ENCODE measurements at places on chromosomes 7 and 10.
A peak's percentile ranks its signal among the peaks of the same experiment; 100 is the strongest.

DNA sequence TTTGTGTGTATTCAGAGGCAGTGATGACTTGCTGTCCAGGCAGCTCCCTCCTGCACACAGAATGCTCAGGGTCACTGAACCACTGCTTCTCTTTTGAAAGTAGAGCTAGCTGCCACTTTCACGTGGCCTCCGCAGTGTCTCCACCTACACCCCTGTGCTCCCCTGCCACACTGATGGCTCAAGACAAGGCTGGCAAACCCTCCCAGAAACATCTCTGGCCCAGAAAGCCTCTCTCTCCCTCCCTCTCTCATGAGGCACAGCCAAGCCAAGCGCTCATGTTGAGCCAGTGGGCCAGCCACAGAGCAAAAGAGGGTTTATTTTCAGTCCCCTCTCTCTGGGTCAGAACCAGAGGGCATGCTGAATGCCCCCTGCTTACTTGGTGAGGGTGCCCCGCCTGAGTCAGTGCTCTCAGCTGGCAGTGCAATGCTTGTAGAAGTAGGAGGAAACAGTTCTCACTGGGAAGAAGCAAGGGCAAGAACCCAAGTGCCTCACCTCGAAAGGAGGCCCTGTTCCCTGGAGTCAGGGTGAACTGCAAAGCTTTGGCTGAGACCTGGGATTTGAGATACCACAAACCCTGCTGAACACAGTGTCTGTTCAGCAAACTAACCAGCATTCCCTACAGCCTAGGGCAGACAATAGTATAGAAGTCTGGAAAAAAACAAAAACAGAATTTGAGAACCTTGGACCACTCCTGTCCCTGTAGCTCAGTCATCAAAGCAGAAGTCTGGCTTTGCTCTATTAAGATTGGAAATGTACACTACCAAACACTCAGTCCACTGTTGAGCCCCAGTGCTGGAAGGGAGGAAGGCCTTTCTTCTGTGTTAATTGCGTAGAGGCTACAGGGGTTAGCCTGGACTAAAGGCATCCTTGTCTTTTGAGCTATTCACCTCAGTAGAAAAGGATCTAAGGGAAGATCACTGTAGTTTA, 15.8 kb downstream of the SCD start:
- DNase-seq, result no peak

GRCh38 chr10:119216127-119216526, 8.8 kb downstream of the GRK5 start:
- no peak for DNase-seq

DNA sequence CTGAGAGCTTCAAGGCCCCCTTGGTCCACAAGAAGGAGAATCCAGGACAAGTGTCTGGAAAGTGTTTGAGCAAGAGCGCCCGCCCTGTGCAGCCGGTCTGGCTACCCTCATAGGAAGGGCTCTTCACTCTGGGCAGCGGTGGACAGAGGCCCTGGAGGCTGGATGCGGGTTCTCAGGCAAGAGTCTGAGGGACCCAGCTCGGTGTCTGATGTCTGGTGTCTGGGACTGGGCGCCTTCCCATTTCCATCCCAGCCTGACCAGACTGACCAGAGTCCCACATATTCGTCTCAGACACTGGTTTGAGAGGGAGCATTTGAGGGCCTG, 59.8 kb downstream of the HK1 start:
- no peak for DNase-seq

DNA sequence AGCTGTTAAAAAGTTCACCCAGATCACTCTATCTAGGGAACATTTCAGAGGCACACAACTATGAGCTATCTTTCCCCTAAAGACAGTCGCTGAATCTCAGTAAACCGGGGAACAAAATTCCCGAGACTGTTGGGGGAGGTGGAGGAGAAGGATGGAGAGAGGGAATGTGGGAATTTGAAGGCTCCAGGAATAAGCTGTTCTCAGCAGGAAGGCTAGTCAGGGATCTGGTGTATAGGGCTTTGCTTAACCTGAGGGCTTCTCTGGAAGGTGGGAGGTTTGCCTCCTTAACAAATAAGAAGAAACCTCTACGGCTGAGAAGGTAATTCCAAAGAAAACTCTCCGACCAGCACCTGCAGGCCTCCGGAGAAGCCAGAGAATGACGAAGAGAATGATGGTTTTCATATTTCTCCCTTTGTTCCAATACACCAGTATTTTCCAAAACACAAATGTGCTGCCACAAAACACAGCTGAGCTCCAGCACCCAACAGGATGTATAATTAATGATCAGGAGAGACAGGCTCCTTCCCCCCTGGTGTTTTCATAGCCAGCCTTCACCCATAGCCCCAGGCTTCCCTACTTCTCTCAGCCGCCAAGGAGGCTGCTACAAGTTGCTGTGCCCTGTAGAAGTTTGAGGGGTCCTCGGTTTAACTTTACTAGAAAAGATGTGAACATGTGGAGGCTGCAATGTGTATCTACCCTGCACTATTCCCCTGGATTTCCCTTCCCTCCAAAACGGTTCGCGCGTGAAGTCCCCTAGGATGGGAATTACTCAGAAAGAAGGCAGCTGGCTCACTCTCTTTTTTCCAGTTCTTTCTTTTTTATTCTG, 2.0 kb downstream of the KCNMA1 start:
- DNase-seq, result peak; percentile 69

- peak; percentile 89 for DNase-seq
Observed at GRCh38 chr10:11913079-11913641, 90.0 kb downstream of the PROSER2 start.

- no peak for DNase-seq
Observed at GRCh38 chr10:47243791-47244190, 56.2 kb upstream of the GDF10 start.

DNA sequence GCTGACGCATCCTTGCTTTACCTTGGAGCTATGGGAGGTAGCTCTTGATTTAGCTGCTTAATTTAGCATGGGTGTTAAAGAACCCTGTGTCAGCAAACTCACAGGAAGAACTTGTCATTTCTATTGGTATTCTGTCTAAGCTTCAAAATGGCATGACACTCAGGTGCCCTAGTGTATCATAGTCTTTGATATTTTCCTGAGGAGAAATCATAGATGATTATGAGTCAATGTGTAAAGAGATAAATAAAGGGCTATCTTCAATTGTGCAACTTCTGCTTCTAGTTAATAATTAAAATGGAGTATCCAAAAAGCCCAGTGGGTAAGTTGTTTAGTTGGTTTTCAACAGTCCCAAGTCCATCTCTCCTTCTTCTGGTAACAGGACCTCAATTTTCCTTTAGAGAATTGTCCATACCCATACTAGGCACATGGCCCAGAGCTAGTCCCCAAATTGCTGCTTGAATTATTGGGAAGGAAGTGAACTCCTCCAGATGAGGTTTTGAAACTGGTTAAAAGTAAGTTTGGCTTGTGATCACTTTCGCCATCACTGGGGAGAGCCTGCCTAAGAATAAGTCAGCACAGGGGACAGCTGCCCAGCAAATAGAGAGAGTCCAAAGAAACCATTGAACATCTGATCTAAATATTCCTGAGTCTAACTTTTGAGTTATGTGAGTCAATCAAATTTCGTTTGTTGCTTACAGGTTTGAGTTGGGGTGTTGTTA, 169.0 kb upstream of the PHYHIPL start:
- no peak for DNase-seq

DNA sequence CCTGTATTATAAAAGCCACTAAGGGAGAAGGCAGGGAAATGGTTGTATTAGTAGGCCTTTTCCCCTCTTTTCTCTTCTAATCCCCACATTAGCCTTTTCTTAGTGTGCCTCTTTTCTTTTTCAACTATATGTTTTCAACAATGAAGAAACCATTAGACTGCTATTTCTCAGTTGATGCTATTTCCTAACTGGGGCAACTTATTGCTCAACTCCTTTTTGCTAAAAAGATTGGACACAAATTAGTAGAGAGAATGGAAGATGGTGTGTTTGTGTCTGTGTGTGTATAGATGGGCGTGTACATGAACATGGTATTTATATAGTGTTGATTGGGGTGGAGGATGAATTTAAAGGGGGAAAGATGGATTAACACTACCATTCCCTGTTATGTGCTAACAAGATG, 28.4 kb downstream of the TBC1D12 start:
- no peak for DNase-seq

- DNase-seq, result no peak
Observed at GRCh38 chr7:158856883-158857668, 718 bp downstream of the DYNC2I1 start.

- no peak for DNase-seq
Observed at GRCh38 chr10:74500816-74501215, 325.6 kb upstream of the KAT6B start.

DNA sequence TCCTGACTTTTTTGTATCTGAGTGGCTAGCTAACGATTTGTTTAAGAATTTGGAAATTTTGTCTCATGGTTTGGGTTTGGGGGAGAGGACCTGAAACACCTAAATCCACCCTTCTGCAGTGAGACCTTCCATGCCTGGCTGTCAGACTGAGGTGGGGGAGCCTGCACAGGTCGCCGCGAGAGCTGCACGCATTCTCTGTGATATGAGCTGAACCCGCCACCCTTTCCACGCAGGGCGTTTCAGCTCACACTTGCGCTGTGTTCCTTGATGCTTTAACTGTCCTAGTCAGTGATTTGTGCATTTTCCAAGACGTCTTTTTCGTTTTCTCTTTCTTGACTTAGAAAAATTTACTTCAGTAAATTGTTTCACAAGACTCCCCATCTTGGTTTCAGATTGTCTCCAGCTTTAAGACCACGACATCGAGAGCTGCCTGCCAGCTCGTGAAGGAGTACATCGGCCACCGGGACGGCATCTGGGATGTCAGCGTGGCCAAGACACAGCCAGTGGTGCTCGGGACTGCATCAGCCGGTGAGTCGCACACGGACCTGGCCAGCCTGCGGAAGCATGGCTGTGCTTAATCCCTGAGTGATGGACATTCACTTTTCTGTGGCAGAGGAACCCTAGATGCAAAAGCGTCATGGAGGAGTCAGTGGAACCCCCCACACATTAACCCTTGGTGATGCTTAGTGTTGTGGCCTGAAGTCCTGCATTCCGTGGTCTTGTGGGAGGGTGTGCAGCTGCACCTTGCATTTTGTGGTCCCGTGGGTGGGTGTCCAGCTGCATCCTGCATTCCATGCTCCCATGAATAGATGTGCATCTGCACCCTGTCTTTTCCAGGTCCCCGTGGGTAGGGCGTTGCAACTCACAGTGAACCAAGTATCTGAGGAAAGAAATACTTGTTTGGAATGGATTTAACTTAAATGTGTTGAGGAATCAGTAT, 28.1 kb downstream of the WDR37 start:
- DNase-seq, result no peak

DNA sequence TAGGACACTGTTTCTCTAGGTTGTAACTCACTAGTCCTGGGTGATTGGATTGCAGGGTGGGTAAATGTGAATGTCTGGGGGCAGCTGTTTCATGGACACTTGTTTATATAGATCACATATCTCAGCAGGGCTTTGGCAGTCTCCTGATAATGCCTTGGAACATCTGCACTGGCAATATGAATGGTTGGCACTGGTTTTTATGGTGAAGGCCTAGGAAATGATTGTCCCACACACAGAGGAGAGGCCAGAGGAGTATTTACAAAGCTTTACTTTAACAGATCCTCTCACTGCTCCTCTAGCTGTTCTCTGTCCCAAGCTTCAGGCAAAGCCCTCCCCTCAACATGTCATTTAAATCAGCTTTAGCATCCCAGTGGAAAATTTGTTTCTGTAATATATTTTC, 171.3 kb upstream of the STEAP4 start:
- DNase-seq, result no peak

- no peak for DNase-seq
Observed at GRCh38 chr7:69095649-69096048, 502.6 kb upstream of the AUTS2 start.

DNA sequence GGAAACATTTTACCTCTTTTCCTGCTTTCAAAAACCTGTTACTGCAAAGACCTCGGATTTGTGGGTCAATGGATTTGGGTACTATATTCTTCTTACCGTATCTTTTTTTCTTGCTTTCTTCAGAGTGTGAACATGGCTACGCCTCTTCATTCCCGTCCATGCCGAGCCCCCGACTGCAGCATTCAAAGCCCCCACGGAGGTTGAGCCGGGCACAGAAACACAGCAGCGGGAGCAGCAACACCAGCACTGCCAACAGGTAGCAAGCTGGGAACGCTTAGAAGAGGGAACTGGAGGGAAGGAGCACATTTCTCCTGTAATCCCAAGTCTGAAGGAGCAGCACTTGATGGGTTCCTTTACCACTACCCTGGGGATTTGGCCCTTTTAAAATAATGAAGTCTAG, 20.7 kb downstream of the MXI1 start:
- no peak for DNase-seq

DNA sequence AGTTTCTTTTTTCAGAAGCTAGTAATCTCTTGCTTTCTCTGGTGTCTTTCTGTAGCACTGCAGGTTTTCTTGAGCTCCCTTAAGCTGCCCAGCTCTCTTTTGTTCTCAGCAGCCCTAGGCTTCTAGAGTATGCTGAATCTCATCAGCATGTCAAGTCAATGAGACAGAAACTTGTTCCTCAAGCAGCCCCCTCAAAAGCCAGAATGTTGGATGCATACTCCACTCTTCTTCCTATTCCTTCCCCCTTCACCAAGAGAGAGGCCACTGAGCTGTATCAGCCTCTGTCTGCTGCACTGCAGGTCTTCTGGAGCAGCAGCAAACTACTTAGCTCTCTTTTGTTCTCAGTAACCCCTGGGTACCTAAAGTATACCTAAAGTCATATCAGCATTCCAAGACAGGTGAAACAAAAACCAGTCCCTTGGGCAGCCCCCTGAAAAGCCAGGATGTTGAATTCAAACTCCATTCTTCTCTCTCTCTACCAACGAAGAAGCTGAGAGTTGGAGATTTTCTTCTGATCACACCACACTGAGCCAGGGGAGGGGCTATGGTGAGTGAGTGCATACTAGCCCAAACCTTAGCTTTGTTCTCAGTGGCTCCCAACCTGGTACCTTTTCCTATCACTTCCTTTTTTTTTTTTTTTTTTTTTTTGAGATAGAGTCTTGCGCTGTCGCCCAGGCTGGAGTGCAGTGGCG, 73.3 kb upstream of the WAC start:
- DNase-seq, result peak; percentile 80
